ENCODE measurements at places on chromosomes 3 and 15. TPM values are rescaled to one million over a fixed set of nuclear protein-coding genes. Genes with fewer than 3 reads are reported as not detected.

GRCh38 chr15:57743424-57743823 lies 36.9 kb downstream of the POLR2M start:
- DNase-seq, result no peak
- H3K27ac ChIP-seq, result no peak overlapping the region
- no peaks in the 10 kb centered on the region for H3K36me3 ChIP-seq
- no peaks in the 10 kb centered on the region for H3K4me1 ChIP-seq
- H3K27me3 ChIP-seq, result no peaks in the 10 kb centered on the region

The ZPLD1 gene
- polyA plus RNA-seq, result 0.06 TPM

The AGTR1 gene
- 30.0 TPM for polyA plus RNA-seq

GRCh38 chr3:133211449-133211848 lies 173.3 kb downstream of the TMEM108 start:
- no peaks in the 10 kb centered on the region for H3K27me3 ChIP-seq
- no peak for DNase-seq
- H3K4me1 ChIP-seq, result no peaks in the 10 kb centered on the region
- no peak overlapping the region for H3K4me3 ChIP-seq
- H3K27ac ChIP-seq, result no peak overlapping the region
- H3K36me3 ChIP-seq, result no peaks in the 10 kb centered on the region

The STARD9 gene
- 0.26 TPM for polyA plus RNA-seq

The NSUN3 gene
- 5.1 TPM for polyA plus RNA-seq

GRCh38 chr3:121836064-121836463 lies 1.1 kb downstream of the EAF2 start:
- H3K27ac ChIP-seq, result no peak overlapping the region
- H3K27me3 ChIP-seq, result no peaks in the 10 kb centered on the region
- peaks cover 16% of the 10 kb centered on the region for H3K4me1 ChIP-seq
- no peak for DNase-seq
- no peak overlapping the region for H3K4me3 ChIP-seq

DNA sequence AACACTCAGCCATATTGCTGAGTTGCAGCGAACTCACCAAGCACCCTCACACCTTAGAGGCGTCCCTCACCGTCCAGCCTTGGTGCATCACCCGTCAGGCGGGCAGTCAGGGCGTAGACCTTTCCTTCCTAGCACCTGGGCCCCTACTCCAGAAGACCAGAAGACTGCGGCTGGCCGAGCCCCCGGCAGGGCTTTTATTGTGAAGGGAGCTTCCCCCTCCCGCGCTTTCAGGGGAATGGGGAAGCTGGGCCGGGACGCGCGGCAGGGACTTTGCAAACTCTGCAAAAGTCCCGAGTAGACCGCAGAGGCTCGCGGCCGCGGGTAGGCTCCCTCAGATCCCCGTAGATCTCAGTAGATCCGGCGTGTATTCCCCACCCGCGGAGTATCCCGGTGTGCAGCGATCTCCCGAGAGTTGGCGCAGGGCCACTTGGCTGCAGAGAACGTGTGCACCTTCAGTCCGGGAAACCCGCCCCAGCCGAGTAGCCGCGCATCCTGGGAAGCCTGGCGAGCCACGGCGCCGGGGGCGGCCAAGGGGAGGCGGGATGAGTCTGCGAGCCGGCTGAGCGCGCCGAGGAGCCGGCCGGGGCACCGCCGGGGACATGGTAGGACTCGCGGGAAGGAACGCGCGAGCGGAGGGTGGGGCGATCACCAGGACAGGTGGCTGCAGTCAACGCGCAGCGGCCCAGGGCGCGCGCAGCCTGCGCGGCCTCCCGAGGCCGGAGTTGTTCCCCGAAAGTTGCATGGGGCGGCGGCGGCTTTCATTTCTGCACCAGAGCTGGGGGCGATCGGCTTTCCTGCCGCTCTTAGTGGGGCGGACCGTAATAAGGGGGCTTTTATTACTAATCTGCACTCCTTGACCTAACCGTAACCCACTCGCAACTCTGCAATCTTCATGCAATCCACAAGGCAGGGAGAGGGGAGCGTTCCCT lies at the start of gene GASK1A:
TSS of gene GASK1A (plus strand) at position 268 of the 929 bp plus-strand sequence. CDS start at position 600, 332 bp downstream.
- H3K36me3 ChIP-seq, result no peaks in the 10 kb centered on the region
- H3K27ac ChIP-seq, result peak within 1 kb of the TSS; percentile 81
- no peaks in the 10 kb centered on the region for H3K27me3 ChIP-seq
- peaks cover 25% of the 10 kb centered on the region for H3K4me1 ChIP-seq
- H3K4me3 ChIP-seq, result peak within 1 kb of the TSS; percentile 75

The MYEF2 gene
- polyA plus RNA-seq, result 0.07 TPM

DNA sequence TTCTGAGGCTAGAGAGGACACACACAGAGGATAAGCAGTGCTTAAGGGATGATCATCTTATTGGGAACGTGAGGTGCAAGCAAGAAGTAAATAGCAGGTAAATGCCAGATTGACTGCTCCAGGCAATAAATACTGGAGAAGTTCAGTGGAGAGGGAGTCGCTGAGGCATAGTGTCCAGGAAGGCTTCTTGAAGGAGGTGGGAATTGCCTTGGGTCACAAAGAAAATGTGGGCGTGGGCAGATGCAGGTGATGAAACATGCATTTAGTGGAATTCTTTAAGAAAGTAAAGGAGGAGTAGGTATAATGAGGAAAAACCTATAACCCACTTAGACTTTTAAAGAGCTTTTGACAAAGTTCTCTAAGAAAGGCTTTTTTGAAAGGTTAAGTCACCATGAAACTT lies 7.4 kb upstream of the SEMA5B start:
- H3K36me3 ChIP-seq, result no peaks in the 10 kb centered on the region
- no peaks in the 10 kb centered on the region for H3K27me3 ChIP-seq
- no peak overlapping the region for H3K4me3 ChIP-seq
- DNase-seq, result no peak
- no peaks in the 10 kb centered on the region for H3K4me1 ChIP-seq

GRCh38 chr3:21691036-21691435 lies 60.0 kb downstream of the ZNF385D start:
- H3K36me3 ChIP-seq, result no peaks in the 10 kb centered on the region
- H3K4me3 ChIP-seq, result no peak overlapping the region
- DNase-seq, result no peak

DNA sequence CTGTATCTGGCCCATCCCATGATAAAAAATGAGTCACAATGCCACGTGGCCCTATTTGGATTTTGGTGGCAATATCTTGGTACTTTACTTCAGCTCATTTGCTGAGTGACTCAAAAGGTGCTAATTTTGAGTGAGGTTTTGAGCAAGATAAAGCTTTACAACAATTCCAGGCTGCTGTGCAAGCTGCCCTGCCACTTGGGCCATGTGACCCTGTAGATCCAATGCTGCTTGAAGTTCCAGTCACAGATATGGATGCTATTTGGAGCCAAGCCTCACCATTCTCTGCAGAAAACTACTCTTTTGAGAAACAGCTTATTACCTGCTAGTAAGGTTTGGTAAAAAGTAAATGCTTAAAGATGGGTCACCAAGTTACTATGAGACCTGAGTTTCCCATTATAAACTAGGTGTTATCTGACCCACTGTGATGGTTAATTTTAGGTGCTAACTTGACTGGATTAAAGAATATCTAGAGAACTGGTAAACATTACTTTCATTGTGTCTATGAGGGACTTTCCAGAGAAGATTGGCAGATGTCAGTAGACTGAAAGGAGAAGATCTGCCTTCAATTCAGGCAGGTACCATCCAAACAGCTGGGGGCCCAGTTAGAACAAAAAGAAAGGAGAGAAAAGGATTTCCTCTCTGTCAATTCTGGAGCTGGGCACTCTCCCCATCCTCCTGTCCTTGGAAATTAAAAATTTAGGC lies 1083.9 kb downstream of the DIPK2A start:
- H3K27me3 ChIP-seq, result no peaks in the 10 kb centered on the region
- no peak for DNase-seq
- H3K36me3 ChIP-seq, result no peaks in the 10 kb centered on the region
- no peak overlapping the region for H3K27ac ChIP-seq

DNA sequence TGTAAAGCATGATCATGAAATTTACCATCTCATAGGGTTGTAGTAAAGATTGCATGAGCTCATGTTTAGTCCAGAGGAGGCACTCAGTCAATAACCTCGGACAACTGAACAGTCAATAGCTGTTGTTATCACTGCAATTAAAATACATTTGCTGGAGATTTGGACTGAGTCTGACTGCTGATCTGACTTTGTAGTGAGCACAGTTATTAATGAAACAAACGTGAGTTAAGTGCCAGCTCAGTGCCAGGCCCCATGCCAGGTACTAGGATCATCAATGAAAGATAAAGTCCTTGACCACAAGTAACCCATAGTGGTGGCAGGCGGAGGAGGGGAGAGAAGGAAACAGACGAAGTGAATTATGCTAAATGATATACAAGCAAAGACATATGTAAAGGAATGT lies 43.7 kb upstream of the PRICKLE2 start:
- DNase-seq, result no peak
- H3K36me3 ChIP-seq, result no peaks in the 10 kb centered on the region
- peaks cover 4% of the 10 kb centered on the region for H3K4me1 ChIP-seq
- H3K4me3 ChIP-seq, result no peak overlapping the region

The SLCO2A1 gene
- polyA plus RNA-seq, result 1.8 TPM

The DPPA4 gene
- polyA plus RNA-seq, result 0.31 TPM

The LNP1 gene
- 1.2 TPM for polyA plus RNA-seq

DNA sequence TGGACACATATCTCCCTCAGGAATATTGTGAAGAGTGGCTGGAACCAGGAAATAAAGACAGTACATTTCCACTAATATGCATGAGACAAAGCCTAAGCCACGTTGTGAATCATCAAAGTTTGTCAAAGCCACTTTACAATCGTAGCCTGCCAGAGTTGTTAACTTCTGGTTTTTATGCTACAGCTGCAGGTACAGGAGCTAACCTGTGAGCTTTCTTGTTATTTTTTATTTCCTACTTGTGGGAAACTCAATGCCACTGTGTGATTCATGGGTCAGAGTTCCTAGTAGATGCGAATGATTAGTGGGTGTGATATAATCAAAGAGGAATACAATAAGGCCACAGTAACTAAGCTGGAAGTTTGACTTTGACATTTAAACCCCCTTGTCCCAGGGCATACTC lies 44.4 kb upstream of the TEX9 start:
- H3K27ac ChIP-seq, result no peak overlapping the region
- H3K27me3 ChIP-seq, result no peaks in the 10 kb centered on the region
- H3K4me1 ChIP-seq, result no peaks in the 10 kb centered on the region
- H3K4me3 ChIP-seq, result no peak overlapping the region

- H3K27ac ChIP-seq, result no peak overlapping the region
- no peaks in the 10 kb centered on the region for H3K27me3 ChIP-seq
- H3K36me3 ChIP-seq, result no peaks in the 10 kb centered on the region
- no peak overlapping the region for H3K4me3 ChIP-seq
- no peak for DNase-seq
- H3K4me1 ChIP-seq, result no peaks in the 10 kb centered on the region
Measured at GRCh38 chr3:117150628-117151027, 441.0 kb downstream of the TUSC7 start.

DNA sequence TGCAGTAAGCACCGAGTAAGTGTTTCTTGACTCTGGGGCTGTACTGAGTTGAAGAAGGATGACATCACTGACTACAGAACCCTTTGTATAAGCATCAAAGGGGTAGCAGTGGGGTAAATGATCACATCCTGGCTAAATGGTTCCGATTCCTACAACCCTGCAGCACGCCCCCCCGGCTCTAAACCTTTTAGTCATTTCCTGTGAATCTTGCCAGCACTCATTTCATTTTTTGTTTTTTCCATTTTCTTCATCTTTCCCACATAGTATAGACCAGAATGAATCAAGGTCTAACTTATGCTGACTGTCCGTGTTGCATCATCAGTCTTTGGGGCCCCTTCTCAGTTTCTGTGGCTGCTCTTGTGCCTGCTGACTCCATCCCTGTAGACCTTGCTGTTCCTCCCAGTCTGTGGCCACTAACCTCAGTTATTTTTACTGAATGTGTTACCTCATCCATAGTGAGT lies 383.1 kb upstream of the TPRG1 start:
- H3K27ac ChIP-seq, result no peak overlapping the region
- peaks cover 6% of the 10 kb centered on the region for H3K4me1 ChIP-seq
- no peaks in the 10 kb centered on the region for H3K27me3 ChIP-seq
- H3K4me3 ChIP-seq, result no peak overlapping the region
- DNase-seq, result no peak

DNA sequence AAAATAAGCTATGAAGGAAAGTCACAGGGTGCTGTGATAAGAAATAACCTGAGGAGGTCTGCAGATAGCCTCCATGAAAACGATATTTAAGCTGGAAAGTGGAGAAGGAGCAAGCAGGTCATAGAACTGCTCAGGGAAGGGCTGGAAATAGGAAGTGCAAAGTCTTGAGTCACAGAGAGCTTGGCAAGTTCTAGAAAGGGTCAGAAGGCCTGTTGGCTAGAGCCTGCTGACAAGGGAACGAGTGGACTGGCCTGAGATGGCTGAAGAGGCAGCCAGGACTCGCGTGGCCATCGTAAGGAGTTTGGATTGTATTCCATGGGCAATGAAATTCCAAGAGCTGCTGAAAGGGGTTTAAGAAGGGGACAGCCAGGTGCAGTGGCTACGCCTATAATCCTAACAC lies 64.7 kb upstream of the IL12A start:
- H3K36me3 ChIP-seq, result no peaks in the 10 kb centered on the region
- H3K27ac ChIP-seq, result no peak overlapping the region
- DNase-seq, result no peak
- H3K27me3 ChIP-seq, result no peaks in the 10 kb centered on the region
- no peaks in the 10 kb centered on the region for H3K4me1 ChIP-seq
- no peak overlapping the region for H3K4me3 ChIP-seq

The USP50 gene
- not detected for polyA plus RNA-seq

The CCK gene
- polyA plus RNA-seq, result not detected

Measured in liver (tissue), 10 donors.